Cerebellar cortex (tissue), 1 donor: ENCODE measurements at places on chromosomes 5 and 9.

GRCh38 chr9:121558473-121558872, 58.8 kb upstream of the GGTA1 start:
- no peak for DNase-seq

DNA sequence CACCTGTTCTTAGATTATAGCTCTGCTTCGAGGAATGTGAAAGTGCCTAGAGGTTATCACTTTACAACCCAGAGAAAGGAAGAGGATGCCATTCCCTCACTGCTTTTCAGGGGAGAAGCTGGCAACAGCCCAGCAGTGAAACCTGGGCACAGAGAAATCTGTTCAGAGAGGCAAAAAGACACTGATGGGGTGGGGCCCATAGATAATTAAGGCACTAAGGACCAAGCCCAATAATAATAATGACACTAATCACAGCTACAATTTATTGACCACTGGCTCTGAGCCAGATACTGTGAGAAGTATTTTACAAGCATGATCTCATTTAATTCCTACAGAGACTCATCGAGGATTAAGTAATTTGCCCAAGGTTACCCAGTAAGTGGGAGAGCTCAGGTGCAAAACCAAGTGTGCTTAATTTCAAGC, 168.3 kb downstream of the PIK3R1 start:
- no peak for DNase-seq

DNA sequence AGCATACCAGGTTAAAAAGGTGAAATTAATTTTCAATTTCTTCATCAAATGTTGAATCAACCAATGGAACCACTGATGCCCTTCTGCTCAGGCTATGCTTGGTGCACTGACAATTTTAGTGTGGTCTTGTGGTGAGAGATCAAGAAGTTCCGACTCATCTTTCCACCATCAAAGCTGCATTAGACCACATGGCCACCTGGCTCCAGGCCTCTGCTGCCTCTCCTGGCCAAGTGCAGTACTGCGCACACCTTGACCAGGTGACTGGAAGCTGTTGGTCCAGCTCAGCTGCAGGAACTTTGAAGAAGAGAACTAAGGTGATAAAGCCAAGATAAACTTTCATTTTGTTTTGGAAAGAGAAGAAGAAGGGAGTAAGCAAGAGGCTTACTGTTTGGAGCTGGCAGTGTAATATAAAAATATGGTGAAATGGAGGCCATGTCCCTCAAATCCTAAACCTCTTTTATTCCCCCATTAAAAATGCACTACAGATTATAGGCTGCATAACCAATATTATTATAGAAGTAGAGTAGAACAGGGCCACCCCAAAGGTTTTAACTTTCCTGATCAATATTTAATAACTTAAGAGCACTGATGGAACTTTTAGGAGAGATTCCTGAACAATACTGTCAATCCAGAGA, 315.5 kb upstream of the C9orf72 start:
- DNase-seq = peak; percentile 5

DNA sequence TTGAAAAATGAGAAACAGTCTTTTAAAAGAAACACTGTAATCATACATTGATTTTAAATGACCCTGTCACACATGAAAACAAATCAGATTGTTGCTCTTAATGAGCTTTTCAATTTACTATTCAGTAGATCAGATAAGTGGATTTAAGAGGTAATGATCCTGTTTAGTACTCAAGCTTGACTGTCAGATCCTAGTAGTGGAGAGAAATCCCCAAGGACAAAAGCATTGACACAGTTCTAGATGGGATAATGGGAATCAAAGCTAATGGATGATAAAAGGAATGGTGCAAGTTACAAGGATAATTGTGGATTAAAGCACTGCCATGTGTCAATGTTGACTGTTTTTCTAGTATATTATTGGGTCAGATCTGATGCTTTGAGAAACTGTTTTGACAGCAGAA, 142.3 kb upstream of the TLX3 start:
- DNase-seq = no peak

DNA sequence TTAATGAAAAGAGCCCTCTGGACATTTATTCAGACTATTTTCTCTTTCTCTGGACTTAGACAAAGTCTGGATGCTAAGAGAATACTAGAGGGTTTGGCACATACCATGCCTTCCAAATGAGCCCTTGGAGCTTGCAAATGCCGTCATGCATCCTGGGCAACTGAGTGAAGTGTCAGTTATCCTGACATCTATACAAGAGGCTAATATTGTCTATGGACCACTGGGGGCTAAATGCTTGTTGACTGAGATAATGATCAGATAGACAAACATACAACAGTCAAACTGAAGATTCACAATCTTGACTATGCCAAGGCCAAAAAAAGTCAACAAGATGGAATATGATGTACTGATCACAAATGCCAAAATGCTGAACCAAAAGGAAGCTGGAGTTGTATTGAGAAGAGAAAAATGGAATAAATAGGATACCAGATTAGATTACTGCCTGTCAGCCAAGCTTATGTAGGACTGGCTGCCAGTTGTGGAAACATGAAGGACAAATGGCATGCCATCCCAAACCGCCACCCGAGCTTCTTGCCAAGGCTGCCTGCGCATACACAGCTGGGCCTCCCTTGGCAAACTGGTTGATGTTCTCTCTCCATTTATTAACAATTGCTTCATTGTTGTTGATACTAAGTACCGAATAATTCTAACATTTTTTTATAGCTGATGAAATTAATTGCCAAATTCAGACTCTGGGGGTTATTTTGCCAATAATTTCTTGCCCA, 240.1 kb upstream of the GRAMD2B start:
- no peak for DNase-seq

- DNase-seq = peak; percentile 63
Measured at GRCh38 chr9:133521122-133522072, 3.4 kb downstream of the MYMK start.

DNA sequence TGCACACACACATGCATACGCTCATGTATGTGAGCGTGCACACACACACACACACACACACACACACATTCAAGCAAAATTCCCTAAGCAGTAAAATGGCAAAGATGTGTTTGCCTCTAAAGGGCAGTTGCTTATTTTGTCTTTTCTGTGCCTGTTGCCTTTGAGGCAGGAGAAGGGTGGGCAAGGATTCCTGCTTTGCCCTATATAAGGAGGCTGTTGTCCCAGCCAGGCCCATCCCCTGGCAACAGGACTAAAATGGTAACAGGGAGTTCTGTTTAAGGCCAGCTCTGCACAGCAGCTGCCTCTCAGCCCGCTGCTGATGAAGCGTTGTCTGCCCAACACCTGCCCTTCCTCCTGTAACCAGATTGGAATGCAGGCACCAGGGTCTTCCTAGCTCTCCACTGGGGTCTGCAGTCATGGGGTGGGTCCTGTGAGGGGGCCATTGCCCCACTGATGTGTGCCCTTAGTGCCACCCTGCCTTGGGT, 64.4 kb downstream of the PPARGC1B start:
- DNase-seq = no peak
